ENCODE measurements at places on chromosomes 12 and 14.

GRCh38 chr12:50949801-50950302 is 2.5 kb upstream of the HIGD1C start:
- DNase-seq, result no peak

DNA sequence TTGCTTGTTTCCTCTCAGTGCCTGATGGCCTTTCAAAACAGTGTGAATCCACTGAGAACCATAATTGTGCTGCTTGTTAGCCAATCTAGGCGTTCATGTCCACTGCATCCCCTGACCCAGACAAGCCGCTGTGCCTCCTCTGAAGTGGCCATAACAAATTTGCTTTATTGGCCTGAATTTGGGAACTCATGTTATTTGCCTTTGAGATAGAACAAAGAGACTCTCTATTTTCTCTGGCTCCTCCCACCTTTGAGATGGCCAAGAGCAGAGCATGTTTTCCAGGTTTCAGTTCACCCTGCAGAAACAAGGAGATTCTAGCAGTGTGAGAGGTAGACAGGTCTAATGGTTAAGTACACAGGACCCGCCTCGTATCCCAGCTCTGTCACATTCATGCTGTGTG is 723.9 kb downstream of the MED13L start:
- no peak for DNase-seq

DNA sequence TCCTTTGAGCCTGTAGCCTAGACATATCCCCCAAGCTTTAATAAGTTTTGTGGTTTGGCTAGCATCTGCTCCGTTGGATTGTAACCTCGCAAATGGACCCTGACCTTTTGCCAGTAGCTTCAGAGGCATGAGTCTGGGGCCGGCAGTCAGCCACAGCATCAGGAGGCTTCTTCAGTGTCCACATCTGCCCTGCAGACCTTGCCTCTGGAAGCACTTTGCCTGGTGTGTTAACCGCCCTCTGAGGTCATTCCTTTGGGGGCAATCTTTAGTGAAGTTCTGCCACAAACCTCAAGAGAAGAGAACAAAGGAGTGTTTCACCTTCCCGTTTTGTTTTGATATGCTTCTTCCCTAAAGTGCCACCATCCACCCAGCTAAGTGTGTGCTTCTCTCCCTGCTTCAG is 71.4 kb downstream of the GNS start:
- DNase-seq, result no peak

- DNase-seq, result no peak
Measured at GRCh38 chr12:41653386-41654326, 465.5 kb downstream of the PDZRN4 start.

- DNase-seq, result no peak
Measured at GRCh38 chr12:117857632-117858612, 110.9 kb downstream of the KSR2 start.

GRCh38 chr14:24335461-24336171 is 745 bp upstream of the ADCY4 start:
- no peak for DNase-seq

- DNase-seq, result no peak
Measured at GRCh38 chr12:72236071-72236705, 36.0 kb upstream of the TRHDE start.

Measured in HS-27A (cell line).